Activated CD4-positive, alpha-beta T cell treated with anti-CD3 and anti-CD28 coated beads, Interleukin-2, amount 50 U/mL, for 48 hours (primary cell): ENCODE measurements at places on chromosomes 11 and 22.

DNA sequence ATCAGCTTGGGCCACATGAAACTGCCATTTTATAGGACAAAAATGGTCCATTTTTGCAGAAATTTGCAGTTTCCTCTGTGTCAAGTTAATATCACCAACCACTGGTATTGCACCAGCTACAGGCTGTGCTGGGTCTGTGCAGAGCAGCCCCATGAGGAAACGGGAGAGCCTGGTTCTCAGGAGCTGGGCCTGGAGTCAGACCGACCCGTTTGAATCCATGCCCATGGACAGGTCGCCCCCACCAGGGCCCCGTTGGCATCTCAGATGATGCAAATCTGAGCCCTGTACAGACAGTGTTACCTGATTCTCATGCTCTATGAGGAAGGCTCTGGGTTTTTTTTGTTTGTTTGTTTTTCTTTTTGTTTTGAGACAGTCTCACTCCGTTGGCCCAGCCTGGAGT lies 9.8 kb upstream of the SEC14L6 start:
- no peak for DNase-seq

DNA sequence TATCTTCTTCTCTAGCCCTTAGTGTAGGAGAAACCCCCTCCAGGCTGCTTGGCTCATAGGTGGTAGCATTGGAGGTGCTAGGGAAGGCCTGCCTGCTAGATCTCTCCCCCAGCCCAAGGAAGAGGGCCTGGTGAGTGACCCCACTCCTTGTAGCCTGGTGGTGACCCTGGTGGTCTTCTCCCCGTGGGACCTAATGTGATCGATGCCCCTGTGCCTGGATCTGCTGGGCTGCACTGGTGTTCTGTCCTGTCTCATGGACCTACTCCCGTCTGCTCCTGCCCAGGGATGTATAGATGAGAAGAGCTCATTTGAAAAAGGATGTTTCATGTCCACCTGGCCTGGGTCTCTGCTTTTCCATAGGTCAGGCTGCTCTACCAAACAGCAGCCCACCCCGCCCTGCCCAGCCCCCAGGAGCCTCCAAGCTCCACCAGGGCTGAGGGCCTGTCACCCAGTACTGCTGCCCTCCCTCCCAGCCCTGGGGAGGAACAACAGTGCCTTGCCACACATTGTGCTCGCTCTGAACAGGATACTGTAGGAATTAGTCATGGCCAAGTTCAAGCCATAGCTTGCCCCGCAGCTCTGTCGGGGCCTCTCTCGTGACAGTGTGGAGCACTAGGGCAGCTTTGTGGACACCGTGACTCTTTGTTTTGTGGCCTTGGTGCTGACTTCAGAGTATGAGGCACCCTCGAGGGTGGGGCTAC lies 19.7 kb downstream of the SLC37A2 start:
- DNase-seq, result no peak

DNA sequence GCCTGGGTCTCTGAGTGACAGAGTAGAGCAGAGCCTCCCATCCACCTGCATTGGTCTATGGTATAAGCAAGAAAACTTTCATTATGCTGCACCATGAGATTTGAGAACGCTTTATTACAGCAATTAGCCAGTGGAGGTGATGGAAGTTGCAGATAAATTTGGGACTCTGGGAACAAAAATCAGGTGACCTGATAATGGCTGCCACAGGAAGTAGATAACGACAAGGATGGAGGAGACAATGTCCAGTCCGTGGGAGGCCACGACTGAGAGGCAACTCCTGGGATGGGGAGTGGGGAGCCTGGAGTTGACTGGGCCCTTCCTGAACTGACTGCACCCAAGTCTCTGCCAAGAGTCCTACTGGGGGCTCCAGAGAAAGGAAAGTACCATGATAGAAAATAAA lies 4.7 kb downstream of the MRGPRD start:
- no peak for DNase-seq

GRCh38 chr11:35412285-35412684 lies 7.1 kb downstream of the SLC1A2 start:
- no peak for DNase-seq

DNA sequence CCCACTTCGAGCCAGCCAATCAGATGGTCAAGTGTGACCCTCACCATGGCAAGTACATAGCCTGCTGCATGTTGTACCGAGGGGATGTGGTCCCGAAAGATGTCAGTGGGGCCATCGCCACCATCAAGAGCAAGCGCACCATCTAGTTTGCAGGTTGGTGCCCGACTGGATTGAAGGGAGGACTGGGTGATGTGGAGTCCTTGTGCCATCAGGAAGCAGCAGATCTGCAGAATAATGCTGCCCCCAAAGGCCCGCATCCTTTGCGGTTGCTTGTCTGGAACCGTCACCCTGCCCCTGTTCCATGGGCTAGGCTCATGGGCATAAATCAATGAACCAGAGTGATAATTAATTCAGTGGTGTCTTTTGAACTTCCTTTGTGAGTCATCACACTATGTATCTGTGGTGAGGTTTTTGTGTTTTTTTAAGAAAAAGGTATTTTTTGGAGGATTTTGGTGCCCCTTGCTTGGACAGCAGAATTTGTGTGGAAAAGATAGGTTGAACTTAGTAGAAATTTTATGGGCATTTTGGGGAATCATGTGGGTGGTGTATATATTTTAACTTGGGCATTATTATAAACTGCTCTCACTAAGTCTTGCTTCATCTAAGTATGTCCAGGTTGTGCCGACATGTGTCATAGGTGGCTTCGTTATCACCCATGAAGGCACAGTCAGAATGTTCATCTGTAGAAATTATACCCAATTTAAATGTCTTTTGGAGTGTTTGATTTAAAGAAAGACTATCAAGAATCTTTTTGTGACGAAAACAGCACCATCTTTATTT lies 22.3 kb downstream of the LRRC74B start:
- DNase-seq, result no peak

DNA sequence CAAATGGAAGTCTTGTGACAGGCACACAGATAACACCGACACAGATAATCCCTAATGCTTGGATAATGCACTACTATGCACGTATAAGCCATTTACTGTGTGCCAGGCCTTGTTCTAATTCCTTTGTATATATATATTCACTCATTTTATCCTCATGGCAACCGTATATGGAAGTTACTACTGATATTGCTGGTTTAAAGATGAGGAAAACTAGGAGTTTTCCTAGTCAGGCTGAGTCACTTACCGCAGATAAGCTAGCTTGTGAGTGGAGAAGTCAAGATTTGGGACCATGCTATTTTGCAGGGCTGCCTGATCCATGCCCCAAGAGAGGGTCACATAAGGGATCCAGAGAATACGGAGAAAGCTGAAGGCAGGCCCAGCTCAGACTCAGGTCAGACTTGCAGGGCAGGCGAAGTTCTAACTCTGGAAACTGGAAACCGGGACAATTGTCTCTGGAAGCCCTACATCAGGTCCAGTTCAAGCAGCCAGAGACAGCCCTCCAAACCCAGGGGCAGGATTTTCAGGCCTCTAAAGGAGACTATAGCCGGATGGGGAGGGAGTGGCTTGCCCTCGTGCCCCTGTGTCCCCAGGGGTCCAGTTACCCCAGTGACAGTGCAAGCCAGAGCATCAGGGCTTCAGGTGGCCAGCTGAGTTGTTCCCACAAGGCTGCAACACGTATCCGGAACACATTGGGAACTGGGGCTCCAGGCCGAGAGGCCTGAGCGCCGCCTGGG lies 534.8 kb downstream of the INSC start:
- no peak for DNase-seq

DNA sequence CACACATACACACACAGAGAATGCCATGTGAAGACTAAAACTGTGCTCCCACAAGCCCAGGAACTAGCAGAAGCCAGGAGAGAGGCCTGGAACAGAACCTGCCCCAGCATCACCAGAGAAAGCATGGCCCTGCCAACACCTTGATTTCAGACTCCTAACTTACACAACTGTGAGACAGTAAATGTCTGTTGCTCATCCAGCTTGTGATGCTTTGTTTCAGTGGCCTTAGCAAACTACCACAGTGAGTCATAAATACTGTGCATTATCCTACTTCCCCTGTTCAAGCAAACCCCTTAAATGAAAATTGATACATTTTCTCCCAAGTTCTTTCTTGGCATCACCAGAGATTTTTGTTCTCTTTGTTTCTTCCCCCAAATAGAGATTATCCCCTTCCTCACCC lies 1539.4 kb upstream of the TENM4 start:
- DNase-seq, result no peak

GRCh38 chr11:65310215-65310614 lies 4.5 kb upstream of the CDC42EP2 start:
- no peak for DNase-seq

- DNase-seq, result no peak
Observed at GRCh38 chr11:36488096-36488495, 22.0 kb downstream of the TRAF6 start.

DNA sequence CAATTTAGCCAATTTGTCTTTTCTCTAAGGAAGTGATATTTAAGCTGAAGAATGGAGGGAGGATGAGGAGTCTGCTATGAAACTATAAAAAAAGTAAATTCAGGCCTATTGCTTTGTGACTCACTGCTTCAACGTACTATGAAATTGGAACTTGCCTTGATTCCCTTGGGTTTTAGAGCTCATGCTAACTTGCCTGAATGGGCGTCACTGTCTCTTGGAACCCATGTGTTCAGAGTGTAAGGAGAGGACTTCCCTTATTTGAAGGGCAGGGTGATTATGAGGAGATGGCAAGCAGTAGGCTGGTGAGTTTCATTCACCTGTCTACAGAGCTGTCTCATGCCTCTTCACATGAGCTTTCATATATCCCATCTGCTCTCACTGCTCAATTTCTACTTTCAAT lies 28.7 kb upstream of the WT1 start:
- DNase-seq, result no peak

- DNase-seq, result no peak
Observed at GRCh38 chr22:35643991-35644390, 4.3 kb upstream of the APOL6 start.

DNA sequence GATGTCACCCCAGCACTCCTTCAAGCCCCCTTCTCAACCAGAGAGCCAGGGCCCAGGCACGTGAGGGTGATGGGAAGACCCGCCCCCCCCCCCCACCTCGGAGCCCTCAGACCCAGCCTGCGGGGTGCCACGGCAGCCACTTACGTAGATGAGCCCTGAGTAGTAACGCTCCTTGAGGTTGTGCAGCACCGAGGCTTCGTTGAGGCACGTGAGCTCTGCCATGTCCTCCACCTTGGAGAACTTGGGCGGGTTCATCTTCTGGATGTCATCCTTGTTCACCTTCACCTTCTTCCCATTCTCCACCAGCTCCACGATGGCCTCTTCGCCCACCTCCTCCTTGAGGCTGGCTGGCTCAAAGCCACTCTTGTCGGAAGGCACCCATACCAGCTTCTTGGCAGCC lies 39.0 kb downstream of the MYH9 start:
- no peak for DNase-seq

- DNase-seq, result no peak
Observed at GRCh38 chr11:96827164-96827563, 437.4 kb downstream of the JRKL start.

- DNase-seq, result peak; percentile 86
Observed at GRCh38 chr11:119481021-119481666, 58.2 kb upstream of the THY1 start.

GRCh38 chr22:30615543-30615954 lies 8.6 kb downstream of the TCN2 start:
- no peak for DNase-seq

- no peak for DNase-seq
Observed at GRCh38 chr22:22479999-22480532, 28.5 kb downstream of the ZNF280B start.

- DNase-seq, result no peak
Observed at GRCh38 chr11:15967166-15967565, 389.2 kb downstream of the SOX6 start.

DNA sequence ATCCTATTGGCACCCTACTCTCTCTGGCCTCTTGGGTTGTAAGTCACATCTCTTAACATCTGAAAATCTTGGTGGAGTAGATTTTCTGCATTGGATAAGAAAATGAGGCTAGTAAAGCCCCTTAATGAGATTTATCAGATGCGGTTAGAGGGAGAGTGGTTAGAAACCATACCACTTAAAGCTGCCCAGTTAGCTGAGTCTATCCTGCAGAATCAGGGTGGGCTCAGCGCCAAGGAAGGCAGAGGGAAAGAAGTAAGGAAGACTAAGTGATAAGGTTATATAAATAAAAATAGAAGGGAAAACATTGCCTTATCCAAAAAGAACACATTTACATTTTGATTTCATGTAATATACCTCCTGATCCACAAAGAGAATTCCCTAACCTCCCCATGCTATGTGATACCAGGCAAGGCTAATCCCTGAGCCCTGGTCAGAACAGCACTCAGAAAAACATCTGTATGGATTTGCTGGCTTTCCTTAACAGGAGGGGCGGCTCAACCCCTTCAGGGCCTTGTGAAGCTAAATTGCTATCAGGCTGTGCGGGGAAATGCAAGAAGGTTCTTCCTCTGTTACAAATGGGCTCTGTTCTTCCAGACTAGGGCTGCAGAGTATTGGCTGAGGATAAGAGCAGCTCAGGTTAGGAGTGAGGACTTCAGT lies 101.7 kb downstream of the SNX19 start:
- DNase-seq, result no peak

DNA sequence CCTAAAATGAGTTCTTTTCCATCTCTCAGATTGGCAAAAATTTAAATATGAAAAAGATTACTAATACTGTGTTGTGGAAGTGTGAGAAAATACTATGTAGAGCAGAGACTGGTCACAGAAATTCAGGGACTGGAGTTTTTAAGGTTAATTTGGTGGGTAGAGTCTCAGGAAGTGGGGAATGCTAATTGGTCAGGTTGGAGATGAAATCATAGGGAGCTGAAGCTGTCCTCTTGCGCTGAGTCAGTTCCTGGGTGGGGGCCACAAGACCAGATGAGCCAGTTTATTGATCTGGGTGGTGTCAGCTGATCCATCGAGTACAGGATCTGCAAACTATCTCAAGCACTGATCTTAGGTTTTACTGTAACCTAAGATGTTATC lies 29.4 kb upstream of the TMEM86A start:
- DNase-seq, result peak; percentile 41

DNA sequence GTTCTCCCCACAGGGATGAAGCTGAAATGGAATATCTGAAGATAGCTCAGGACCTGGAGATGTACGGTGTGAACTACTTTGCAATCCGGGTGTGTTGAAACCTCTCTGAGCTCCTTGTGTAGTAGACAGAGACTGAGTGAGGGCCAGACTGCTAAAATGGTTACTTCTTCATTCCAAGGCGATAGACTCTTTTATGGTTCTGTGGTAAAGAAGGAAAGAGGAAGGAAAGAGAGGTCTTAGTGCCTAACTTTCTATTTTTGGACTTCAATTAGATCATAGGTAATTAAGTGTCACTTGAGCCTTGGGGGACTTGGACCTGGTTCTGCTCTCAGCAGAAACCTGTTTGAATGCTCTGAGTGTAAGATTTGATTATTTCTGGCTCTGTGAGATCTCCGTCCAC lies 54.7 kb downstream of the NF2 start:
- no peak for DNase-seq

DNA sequence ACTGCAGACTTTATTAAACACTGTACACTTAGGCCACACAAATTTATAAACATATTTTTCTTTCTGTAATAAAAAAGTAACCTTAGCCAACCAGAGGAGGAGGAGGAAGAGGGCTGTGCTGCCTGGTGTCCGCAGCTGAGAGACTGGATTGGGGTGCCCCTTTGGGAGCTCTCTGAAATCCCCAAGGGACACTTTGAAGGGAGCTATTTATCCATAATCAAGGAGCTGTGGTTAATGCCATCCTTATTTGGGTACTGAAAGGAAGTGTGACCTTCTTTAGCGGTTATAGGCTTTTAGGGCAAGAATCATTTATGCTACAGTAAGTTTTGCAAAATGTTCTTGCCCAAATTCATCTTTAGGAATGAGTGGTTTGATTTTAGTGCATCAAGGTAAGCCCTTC lies 125.8 kb downstream of the RASSF10 start:
- DNase-seq, result no peak

- DNase-seq, result no peak
Observed at GRCh38 chr11:110095554-110095953, 2.4 kb downstream of the ZC3H12C start.

- DNase-seq, result peak; percentile 32
Observed at GRCh38 chr11:86802601-86803051, 2.3 kb downstream of the PRSS23 start.
